ENCODE measurements at places on chromosomes 3 and 15.

DNA sequence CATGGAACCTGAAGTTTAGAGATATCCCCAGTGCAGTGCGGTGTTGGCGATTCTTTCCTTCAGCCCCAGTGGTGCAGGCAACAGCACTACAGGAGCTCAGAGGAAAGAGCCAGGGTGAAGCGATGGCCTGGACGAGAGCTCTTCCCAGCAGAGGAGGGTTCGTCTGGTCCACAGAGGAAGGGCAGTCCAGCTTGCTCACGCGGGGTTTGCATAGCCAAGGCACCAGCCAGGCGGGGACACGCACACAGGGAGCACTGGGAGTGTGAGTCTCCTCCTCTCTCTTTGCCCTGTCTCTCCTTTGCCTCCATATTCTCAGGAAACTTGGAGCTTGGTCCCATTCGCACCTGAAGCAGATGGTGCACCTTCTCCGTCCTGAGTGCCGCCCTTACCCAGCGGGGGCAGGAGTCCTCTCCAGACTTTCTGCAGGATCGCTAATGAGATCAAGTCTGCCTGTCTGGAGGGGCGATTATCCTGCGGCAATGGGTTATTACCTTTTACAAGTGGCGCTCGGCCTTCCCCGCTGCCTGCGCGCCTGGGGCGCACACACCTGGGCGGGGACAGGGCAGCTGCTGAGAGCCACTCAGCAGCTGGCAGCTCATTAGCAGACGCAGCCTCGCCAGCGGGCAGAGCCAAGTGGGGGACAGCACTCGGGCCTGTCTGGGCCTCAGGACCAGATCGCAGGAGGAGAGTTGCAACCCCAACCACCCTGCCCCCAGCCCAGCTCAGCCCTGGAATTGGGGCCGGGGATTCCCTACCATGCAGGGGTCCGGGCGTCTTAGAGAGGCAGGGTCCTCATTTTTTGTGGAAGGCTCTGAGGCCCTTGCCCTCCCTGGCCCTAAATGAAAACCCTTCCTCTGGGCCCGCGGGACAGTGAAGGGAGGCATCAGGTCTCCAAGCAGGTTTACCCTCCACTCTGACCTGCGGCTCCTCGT, 119.0 kb upstream of the MEF2A start:
- DNase-seq = peak; percentile 18

- no peak for DNase-seq
These were observed 18.9 kb downstream of the SUMF1 start for GRCh38 chr3:4448187-4448586.

DNA sequence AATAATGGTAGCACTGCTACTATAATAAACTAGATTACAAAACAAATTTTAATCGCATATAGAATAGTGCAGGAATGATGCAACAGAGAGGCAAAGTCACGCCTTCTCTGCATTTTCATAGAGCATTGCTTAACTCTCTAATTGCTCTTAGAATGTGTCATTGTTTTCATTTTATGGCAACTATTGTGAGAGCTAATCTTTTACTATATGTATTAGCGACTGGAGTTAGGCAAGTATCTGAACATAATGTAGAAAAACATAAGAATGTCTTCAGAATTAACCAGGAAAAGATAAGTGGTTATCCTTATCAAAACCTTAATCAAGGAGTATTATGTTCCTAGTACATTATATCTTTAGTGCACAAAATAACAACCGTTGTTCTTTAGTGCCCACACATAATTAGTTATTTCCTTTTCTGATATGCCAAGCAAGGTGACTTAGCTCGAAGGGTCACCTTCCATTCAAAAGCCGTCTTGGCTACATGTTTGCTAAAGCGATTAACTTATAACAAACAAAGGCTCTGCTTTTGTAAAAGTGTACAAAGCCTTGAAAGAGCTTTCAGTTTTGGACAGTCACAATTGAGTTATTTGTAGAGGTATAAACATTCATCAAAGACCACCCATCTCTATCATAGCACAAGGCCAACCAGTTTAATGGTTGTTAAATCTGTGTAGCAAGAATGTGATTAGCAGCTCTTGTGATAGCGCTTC, 1328.9 kb downstream of the ROBO2 start:
- peak; percentile 90 for DNase-seq

DNA sequence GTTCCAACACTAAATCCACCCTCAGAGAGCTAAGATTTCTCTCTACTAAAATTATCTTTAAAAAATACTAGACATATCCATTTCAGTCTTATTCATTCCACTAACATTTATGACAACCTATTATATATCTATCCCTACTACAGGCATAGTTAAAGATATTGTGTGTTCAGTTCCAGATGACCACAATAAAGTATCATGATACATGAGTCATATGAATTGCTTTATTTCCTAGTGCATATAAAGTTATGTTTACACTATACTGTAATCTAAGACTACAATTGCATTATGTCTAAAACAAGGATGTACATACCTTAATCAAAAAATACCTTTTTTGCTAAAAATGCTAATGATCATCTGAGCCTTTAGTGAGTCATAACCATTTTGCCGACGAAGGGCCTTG, 19.4 kb downstream of the SHOX2 start:
- no peak for DNase-seq

DNA sequence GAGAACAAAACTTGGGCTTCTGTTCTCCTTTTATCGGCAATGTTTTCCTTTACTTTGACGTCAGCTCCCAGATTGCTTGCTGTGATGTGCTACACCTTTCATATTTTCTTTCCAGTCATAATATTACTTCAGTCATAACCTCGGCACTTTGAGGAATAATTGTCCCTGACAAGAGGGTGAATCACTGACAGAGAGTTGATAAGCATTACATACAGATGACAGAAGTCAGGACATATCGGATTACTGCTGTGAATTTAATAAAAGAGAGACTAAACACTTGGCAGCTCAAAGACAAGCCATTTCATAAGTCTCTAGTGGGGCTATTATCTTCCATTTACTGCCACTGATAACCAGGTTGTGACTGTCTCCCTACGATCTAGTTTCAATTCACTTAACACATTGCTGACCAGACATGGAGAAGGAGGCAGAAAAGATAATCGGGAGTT, 362.1 kb upstream of the ARRDC4 start:
- peak; percentile 8 for DNase-seq

DNA sequence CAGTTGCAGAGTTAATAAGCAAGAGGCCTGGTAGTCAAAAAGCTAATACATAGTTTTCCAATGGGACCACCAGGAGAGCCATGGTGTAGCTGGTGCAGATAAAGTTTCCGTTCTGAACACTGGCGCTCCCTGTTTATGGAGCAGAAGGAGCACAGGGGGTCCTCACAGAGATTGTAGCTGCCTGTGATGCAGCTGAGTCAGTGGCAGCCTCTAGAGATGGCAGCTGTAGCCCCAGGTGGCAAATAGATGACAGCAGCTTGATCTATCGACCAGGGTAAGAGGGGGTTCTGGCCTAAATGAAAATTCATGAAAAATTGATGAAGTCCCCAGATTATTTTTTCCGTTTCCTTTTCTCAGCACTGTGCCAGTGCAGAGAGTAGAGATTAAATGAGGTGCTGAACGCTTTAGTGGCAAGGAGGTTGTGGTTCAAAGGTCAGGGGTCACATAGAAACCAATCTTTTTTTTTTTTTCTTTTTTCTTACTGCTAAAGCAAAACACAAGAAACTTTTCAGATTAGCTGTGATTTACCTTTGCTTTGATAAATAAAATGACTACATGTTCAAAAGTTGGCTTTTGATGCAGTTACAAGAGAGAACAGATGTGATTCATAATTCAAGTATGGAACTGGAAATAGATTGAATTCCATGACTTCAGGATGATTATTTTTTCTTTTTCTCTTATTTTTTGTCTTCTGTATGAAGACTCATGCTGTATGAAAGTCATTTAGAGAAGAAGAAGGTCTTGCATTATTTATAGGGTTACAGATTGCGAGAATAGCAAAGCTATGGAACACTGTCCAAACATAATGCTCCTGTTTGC, 63.3 kb downstream of the ROBO2 start:
- DNase-seq = no peak

DNA sequence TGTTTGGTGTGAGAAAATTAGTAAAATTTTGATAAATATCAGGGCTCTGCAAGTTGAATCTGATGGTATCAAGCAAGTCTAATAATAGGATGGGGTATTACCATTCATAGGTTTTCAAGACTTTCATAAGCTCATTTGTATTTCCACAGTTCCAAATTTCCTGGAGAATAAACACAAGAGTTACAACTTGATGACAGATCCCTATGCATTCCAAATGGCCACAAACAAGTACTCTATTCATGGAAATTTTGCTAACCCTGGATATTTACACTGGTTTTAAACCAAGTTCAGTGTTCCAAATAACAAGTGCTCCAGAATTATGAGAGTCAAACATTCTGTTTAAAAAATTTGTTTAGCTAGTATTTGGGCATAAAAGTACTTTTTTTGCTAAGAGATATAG, 75.0 kb upstream of the CNTN6 start:
- DNase-seq = no peak

DNA sequence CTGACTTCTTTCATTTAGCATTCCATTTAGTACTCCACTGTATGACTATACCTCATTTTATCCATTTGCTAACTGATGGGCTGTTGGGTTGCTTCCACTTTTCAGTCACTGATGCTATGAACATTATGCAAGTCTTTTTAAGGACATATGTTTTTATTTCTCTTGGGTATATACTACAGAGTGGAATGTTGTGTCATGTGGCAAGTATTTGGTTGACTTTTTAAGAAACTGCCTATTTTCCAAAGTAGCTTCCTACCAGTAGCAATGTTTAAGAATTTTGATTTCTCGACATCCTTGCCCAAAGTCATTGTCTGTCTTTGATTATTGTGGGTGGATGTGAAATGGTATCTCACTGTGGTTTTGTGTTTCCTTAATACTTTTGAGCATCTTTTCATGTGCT, 110.1 kb upstream of the TPM1 start:
- no peak for DNase-seq

- DNase-seq = no peak
These were observed 74.9 kb downstream of the SEMA6D start for GRCh38 chr15:47792231-47792630.

GRCh38 chr3:152620395-152620794, 214.5 kb upstream of the P2RY1 start:
- no peak for DNase-seq

- peak; percentile 38 for DNase-seq
These were observed 30.7 kb downstream of the ATP13A5 start for GRCh38 chr3:193347521-193348501.

DNA sequence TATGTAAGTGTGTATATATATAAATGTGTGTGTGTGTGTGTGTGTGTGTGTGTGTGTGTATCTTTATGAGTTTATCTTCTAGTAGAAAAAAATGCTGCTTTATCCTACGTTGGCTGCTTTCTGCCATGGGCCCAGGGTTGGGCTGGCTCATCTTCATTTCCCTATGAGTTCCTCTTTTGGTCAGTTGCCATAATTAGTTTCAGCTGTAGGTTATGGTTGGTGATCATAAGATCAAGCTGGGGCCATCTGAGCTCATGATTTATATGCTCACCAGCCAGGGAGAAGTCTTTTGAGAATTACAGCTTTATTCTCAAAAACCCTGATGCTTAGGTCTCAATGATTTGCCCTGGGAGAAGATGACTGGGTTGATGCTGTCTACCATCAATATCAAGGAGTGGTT, 775.8 kb upstream of the ARPP21 start:
- no peak for DNase-seq

GRCh38 chr15:57263520-57263919, 112.8 kb upstream of the CGNL1 start:
- DNase-seq = no peak

DNA sequence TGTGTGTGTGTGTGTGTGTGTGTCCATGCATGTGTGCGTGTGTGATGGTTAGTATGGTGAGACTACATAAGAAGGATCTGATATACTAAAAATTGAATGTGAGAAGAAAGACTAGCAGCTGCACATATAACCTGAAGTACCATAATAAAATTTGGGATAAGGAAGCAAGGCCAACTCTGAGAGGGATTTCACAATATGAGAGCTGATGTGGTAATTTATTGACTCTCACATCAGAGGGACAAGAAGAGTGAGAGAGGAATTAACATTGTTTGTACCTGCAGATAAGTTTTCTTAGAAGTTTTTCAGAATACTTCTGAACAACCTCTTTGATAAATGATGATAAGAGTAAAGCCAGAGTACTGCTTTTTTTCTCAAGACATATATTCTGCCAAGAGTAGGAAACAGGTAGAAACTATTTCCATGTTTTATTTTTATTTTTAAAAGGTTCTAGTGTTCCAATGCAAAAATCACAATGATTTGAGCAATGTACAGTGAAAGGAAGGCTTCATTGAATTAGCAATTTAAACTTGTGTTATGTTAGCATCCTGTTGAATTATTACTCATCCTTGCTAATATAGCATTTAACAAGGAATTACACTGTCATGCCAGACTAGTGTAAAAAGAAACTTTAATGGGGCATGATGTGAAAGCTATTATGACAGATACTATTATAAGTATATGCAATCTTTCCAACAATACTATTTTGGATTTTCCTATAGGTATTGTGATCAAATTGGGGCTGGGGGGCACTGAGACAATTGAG, 415.5 kb upstream of the ARPP21 start:
- DNase-seq = no peak

DNA sequence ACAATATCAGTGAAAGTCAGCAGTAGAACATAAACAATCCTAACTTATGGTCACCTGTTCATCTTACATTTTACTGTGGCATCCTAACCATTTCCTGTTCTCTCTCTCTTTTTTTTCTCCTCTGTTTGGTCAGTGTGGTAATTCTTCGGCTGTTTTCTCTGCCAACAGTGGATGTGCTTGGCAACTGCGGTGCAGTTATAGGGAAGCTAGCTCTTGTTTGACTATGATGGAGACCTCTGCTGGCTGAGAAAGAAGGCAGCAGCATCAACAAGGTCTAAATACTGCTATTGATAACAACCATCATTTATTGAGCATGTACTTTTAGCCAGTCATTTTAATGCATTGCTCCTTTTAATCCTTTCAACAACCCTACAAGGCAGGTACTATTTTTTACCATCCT, 723 bp upstream of the DRD3 start:
- DNase-seq = no peak

All from NCI-H748 treated with DMSO at 0.1 percent for 48 hours (cell line).